ENCODE measurements at places on chromosomes 12 and 14. TPM values are rescaled to one million over a fixed set of nuclear protein-coding genes. Genes with fewer than 3 reads are reported as not detected.

NAV3 gene
- 20.7 TPM for total RNA-seq

DIO2 gene
- 3.5 TPM for total RNA-seq

- DNase-seq, result no peak
These were observed 479.2 kb downstream of the RMST start for GRCh38 chr12:97941686-97942354.

DNA sequence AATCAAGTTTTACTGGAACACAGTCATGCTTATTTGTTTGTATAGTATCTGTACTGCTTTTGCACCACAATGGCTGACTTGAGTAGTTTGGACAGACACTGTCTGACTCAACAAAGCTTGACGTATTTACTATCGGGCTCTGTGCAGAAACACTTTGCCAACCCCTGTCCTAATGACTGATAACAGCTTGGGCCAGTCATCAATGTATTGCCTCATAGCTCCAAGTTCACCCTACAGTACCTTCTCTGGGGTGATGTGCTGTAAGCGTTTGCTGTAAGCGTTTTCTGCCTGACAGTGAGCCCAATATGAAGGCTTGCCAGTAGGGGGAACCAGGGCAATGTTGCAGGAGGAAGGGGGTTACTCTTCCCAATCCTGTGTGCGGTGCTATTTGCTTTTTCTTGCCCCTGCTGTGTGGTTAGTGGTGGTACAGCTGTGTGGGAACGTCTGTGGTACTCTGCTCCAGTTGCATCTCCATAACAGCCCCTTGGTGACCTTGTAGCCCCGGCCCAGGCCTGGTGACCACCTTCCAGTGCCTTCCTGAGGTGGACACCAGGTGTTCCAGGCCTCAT is 5.4 kb upstream of the CCDC177 start:
- DNase-seq, result peak; percentile 54

ADCY4 gene
- total RNA-seq, result not detected
